ENCODE measurements at places on chromosomes 13 and 19. TPM values are rescaled to one million over a fixed set of nuclear protein-coding genes. Genes with fewer than 3 reads are reported as not detected.

The ZNF850 gene
- total RNA-seq, result 8.9 TPM

The PAK4 gene
- 15.6 TPM for total RNA-seq

The ZNF816 gene
- 22.2 TPM for total RNA-seq

The ATP11A gene
- 14.7 TPM for total RNA-seq

The RNF17 gene
- not detected for total RNA-seq

The FBN3 gene
- total RNA-seq, result 15.9 TPM

The PLVAP gene
- not detected for total RNA-seq

The FXYD3 gene
- not detected for total RNA-seq

The MYO1F gene
- 4.5 TPM for total RNA-seq

The KATNAL1 gene
- total RNA-seq, result 12.1 TPM

The SLC7A9 gene
- not detected for total RNA-seq

The OR7D2 gene
- not detected for total RNA-seq

The RNASEH2A gene
- total RNA-seq, result 85.4 TPM

The B3GNT3 gene
- total RNA-seq, result 1.7 TPM

The COL4A1 gene
- total RNA-seq, result 131 TPM

The CGB1 gene
- not detected for total RNA-seq

The KLK6 gene
- 0.38 TPM for total RNA-seq

The ZNF829 gene
- not detected for total RNA-seq

The SLC7A10 gene
- total RNA-seq, result 2.4 TPM

The PDE4C gene
- 1.4 TPM for total RNA-seq

The BABAM1 gene
- total RNA-seq, result 194 TPM

The IGLON5 gene
- 18.2 TPM for total RNA-seq

The NOVA2 gene
- total RNA-seq, result 0.35 TPM

The EDDM13 gene
- not detected for total RNA-seq

The DBP gene
- 11.2 TPM for total RNA-seq

The ZNF723 gene
- not detected for total RNA-seq

The BRCA2 gene
- total RNA-seq, result 13.8 TPM

The ATP12A gene
- total RNA-seq, result 0.04 TPM

The ELF1 gene
- total RNA-seq, result 19.1 TPM

The SULT2A1 gene
- not detected for total RNA-seq

The TNFRSF19 gene
- total RNA-seq, result 0.31 TPM

The ZNF541 gene
- not detected for total RNA-seq

The RFPL4AL1 gene
- not detected for total RNA-seq

The CCDC194 gene
- total RNA-seq, result 1.5 TPM

The IRGC gene
- total RNA-seq, result not detected

The ANKRD24 gene
- total RNA-seq, result 1.2 TPM

The HAUS8 gene
- 15.5 TPM for total RNA-seq

The CBY2 gene
- 0.62 TPM for total RNA-seq

The NKPD1 gene
- total RNA-seq, result 0.70 TPM

Measured in H7 (cell line).